ENCODE measurements at places on chromosomes 4 and X.
A peak's percentile ranks its signal among the peaks of the same experiment; 100 is the strongest.

GRCh38 chr4:38179690-38180377 lies 219.6 kb downstream of the PTTG2 start:
- no peak for DNase-seq
- H3K4me3 ChIP-seq, result no peak overlapping the region
- H3K27ac ChIP-seq, result peak overlapping the region; percentile 7
- no peaks in the 10 kb centered on the region for H3K36me3 ChIP-seq
- no peaks in the 10 kb centered on the region for H3K27me3 ChIP-seq

- H3K27ac ChIP-seq, result no peak overlapping the region
- H3K4me1 ChIP-seq, result no peaks in the 10 kb centered on the region
- H3K36me3 ChIP-seq, result peaks cover 4% of the 10 kb centered on the region
- no peak for DNase-seq
- no peak overlapping the region for H3K4me3 ChIP-seq
Measured at GRCh38 chr4:122946142-122946541, 23.7 kb upstream of the NUDT6 start.

GRCh38 chr4:79296768-79297428 lies 29.0 kb downstream of the NAA11 start:
- no peaks in the 10 kb centered on the region for H3K36me3 ChIP-seq
- DNase-seq, result no peak
- H3K4me1 ChIP-seq, result no peaks in the 10 kb centered on the region
- no peak overlapping the region for H3K27ac ChIP-seq

DNA sequence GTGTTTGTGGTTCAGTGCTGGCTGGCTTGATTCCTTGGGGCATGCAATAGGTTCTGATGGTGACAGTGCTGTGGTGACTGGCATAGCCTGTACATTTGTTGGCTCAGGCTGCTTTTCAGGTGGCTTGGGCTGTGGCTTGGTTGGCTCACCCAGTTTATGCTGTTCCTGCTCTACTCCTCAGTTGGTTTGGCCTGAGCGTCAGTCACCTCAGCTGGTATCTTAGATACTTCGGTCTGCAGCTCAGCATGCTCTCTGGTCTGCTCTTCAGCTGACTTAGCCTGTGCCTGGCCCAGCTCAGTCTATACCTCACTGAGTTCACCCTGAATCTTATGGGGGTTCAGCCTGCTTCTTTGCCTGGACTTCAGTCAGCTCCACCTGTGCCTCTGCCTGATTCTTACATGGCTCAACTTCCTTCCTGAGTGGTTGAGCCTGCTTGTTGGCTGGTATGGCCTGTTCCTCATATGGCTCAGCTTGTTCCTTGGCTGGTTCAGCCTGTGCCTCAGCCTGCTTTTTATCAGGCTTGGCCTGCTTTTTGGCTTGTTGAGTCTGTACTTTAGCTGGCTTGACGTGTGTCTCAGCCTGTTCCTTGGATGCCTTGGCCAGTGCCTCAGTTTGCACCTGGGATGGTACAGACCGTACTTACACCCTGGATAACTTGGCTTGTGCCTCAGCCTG lies 170.6 kb downstream of the MSN start:
- no peaks in the 10 kb centered on the region for H3K27me3 ChIP-seq
- H3K36me3 ChIP-seq, result no peaks in the 10 kb centered on the region
- DNase-seq, result no peak
- no peak overlapping the region for H3K27ac ChIP-seq
- H3K4me3 ChIP-seq, result no peak overlapping the region
- no peaks in the 10 kb centered on the region for H3K4me1 ChIP-seq

DNA sequence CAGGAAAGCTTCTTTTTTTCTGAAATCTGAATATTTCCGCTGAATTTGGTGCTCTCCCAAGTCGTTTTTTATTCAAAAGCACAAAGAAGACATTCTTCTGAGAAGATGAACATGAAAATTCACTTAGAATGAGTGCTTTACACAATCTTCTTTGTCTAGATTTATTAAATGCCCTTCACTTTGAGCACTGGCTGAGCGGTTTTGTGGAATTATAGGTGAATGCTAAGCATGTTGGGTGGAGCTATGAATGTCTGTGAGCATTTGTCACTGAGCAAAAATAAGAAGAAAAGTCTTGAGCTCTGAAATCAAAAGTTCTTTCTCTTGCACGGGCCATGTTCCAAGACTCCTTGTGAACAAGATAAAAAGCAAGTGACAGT lies 13.1 kb downstream of the GASK1B start:
- H3K4me1 ChIP-seq, result peaks cover 13% of the 10 kb centered on the region
- H3K36me3 ChIP-seq, result no peaks in the 10 kb centered on the region
- peak overlapping the region; percentile 31 for H3K27ac ChIP-seq
- H3K27me3 ChIP-seq, result no peaks in the 10 kb centered on the region
- no peak for DNase-seq

GRCh38 chr4:163548481-163549243 lies 54.2 kb downstream of the TMA16 start:
- peaks cover 12% of the 10 kb centered on the region for H3K4me1 ChIP-seq
- H3K27ac ChIP-seq, result no peak overlapping the region
- no peak overlapping the region for H3K4me3 ChIP-seq
- no peak for DNase-seq

DNA sequence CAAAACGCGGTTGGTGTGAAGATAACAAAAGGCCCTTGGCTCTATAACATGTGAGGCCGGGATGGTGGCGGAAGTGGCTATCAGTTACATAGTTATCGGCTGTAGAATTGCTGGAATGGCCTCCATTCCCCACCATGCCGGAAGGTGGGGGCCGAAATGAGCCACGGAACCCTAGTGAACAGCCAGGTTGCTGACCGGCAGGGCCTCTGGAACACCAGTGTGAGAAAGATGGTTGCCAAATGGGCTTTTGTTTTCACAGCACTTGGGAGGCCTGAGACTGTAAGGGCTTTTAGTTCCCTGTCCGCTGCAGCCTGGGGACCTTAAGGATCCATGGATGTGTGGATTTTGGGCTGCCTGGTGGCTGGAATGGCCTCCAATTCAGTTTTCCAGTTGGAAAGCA lies 23.3 kb upstream of the ARX start:
- no peaks in the 10 kb centered on the region for H3K4me1 ChIP-seq
- H3K36me3 ChIP-seq, result no peaks in the 10 kb centered on the region
- DNase-seq, result no peak
- H3K27ac ChIP-seq, result no peak overlapping the region

Measured in keratinocyte (primary cell).